ENCODE measurements at places on chromosomes 12 and 14.

- no peak for ATAC-seq
Measured at GRCh38 chr14:93974833-93975232, 1.5 kb downstream of the ASB2 start.

DNA sequence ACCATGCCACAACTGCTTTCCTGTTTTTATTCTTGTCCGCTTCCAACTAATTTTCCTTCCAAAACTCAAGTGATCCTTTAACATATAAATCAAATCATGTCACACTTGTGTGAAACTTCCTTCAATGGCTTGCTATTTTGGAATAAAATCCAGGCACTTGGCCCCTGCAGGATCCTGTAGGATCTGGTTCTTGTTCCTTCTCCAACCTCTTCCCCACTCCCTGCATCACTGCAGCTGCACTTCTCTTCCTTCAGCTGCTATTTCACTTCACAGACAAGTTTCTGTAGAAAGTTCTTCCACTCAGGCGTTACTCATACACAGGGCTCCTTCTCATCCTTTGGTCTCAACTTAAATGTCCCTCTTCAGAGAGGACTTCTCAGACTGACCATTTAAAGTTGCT lies 239.7 kb upstream of the BTG1 start:
- no peak for ATAC-seq

- no peak for ATAC-seq
Measured at GRCh38 chr12:69083689-69084088, 150.7 kb upstream of the CPM start.

DNA sequence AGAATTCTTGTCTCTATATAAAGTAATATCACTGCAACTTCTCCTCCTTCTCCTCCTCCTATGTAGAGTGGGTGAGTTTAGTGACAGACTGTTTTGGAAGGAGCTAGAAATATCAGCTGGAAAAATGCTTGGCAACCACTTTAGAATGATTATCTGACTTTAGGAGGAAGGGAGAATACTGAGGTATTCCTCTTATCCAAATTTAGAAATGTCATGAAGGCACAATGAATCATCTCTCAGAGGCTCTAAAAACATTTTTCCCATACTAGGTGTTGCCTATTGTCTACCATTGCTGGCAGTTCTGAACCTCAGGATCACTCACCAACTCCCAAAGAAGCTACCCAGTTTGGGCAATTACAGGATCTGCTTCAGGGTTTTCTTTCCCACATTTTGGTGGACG lies 306.6 kb upstream of the ATP2B1 start:
- no peak for ATAC-seq

GRCh38 chr14:79306546-79306945 lies 904.8 kb downstream of the DIO2 start:
- ATAC-seq, result no peak

DNA sequence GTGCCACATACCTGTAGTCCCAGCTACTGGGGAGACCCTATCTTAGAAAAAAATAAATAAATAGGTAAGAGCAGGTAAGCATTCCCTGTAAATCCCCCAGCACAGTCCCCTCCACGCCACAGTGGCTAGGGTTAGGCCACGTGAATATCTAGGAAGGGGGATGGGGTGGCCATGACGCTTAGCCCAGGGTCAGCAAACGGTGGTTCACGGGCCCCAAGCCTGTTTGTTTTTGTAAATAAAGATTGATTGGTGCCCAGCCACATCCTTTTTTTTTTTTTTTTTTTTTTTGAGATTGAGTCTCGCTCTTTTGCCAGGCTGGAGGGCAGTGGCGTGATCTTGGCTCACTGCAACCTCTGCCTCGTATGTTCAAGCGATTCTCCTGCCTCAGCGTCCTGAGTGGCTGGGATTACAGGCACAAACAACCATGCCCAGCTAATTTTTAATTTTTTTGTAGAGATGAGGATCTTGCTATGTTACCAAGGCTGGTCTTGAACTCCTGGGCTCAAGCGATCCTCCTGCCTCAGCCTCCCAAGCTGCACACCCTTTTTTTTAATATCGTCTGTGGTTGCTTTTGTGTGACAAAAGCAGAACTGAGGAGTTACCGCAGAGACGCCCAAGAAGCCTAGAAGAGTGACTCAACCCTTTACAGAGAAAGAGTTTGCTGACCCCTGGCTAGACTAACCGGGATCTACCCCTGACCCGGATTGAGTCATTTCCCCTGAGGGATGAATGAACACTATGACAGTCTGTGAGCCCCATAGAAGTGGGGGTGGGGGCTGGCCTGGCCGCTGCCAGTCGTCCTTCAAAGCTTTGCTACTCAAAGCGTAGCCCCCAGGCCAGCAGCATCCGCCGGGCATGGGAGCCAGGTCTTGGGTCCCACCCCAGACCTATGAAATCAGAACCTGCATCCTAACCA lies 113.7 kb upstream of the NCOR2 start:
- peak; percentile 81 for ATAC-seq

- peak; percentile 90 for ATAC-seq
Measured at GRCh38 chr14:61620130-61620946, 75.0 kb upstream of the HIF1A start.

- ATAC-seq, result no peak
Measured at GRCh38 chr14:29616922-29617321, 310.7 kb downstream of the PRKD1 start.

- ATAC-seq, result no peak
Measured at GRCh38 chr12:56775638-56776037, 12.5 kb downstream of the HSD17B6 start.

GRCh38 chr12:4743046-4743445 lies 22.8 kb downstream of the GALNT8 start:
- ATAC-seq, result no peak

GRCh38 chr12:48001505-48002413 lies 2.5 kb downstream of the COL2A1 start:
- ATAC-seq, result no peak

DNA sequence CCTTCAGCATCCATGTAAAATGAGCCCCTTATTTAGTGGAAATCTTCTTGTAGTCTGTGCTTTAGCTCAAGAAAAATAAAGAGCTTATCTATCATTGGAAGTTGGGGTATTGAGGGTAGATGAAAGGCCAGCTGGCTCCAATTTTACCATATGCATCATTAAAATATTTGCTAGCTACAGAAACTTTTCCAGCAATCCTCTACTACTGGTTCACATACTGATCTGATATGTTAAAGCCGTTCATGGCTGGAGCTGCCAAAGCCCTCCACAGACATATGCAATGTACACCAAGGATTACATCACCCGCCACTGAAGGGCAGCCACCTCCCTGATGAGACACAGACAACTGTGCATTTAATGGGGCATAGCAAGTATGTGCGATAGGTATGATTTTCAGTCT lies 1205.3 kb downstream of the GALC start:
- ATAC-seq, result no peak

DNA sequence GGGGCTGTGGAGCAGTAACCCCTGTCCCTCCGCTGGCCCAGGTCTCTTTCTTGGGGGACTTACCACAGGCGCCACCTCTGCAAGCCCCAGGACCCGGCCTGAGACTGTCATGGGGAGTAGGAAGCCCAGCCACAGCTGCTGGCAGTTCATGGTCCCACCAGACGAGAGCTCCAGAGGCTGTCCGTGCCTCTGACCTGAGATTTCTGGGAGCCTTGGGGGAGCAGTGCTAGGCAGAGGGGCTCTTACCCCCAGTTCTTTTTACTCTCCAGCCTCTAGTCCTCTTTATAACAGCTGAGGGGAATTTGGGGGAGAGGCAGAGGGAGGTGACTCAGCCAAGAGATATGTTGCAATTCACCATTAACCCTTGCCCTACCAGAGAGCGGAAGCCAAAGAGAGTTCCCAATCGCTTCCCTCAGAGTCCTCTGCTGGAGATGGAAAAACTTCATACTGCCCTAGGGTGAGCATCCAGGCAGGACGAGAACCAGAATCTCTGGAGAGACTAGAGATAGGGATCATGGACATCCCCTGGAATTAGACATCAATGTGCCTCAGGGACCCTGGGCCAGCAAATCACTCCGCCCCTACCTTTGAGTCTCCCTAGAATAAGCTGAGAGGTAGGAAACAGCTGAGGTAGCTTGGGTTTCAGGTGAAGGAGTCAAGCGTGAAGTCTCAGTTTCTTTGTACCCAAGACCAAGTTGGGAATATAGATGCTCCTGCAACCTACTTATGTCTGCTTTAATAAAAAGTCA lies at the start of gene MMP19:
Gene MMP19 (minus strand): TSS at position 256 of the 749 bp plus-strand sequence. CDS start 106 bp downstream, at position 150.
- no peak for ATAC-seq
